ENCODE measurements at places on chromosomes 6 and 20.

GRCh38 chr6:107230024-107230423 lies 114.7 kb upstream of the BEND3 start:
- DNase-seq = no peak

- no peak for DNase-seq
These were observed 11.6 kb downstream of the IGF2R start for GRCh38 chr6:159980474-159980873.

DNA sequence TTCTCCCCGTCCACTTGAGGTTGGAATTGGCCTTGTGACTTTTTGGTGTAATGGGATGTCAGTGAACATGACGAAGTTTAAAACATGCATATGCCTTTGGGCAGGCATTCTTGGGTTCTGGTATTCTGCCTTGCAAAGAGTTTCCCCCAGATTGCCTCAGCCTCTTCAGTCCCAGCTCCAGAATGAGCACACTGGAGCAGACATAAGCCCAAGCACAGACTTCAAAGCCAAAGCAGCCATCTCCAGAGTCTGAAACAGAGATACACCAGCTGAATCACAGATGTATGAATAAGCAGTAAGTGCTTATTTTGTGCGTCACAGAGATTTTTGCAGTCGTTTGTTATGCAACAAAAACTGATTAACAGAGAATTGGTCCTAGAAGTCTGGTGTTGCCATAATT lies 546.0 kb downstream of the FRK start:
- peak; percentile 57 for DNase-seq

GRCh38 chr6:157397660-157398059 lies 16.7 kb downstream of the ZDHHC14 start:
- DNase-seq = no peak

- DNase-seq = no peak
These were observed 59.5 kb downstream of the ID4 start for GRCh38 chr6:19896693-19897010.

GRCh38 chr20:41748051-41748450 lies 129.9 kb upstream of the CHD6 start:
- no peak for DNase-seq

DNA sequence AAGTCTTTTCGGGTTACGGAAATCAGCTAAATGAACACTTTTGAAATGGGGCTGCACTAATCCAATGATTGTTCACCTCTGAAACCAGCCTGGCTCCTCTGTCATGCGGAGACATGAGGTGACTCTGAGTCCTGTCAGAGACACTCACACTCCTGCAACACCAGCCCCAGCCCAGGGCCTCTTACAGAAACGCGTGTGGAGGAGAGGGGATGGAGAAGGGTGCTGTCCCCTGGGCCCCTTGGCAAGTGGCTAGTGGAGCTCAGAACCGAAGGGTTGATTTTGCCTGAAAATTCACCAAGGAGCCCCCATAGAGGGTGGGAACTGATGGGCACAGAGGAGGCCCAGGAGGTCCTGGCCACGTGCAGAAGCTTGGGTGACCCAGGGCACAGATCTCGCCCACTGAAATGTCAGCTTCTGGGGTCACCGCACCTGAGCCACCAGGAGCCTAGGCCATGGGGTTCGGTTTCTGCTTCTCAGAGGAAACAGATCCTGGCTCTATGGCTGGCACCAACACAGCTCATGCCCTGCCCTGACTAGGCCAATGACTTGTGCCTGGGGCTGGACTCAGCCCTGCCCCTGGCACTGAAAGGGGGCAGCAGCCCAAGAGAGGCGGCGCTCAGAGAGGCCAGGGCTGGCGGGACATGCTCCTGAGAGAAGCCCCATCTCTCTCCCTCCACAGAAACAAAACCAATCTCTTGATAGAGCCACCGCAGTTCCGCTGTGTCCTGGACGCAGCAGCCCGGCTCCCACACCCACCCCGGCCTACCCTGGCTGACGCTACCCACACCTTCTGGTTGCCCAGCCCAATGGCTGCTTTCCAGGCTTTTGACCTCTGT lies 144.7 kb downstream of the ERMARD start:
- peak; percentile 43 for DNase-seq

DNA sequence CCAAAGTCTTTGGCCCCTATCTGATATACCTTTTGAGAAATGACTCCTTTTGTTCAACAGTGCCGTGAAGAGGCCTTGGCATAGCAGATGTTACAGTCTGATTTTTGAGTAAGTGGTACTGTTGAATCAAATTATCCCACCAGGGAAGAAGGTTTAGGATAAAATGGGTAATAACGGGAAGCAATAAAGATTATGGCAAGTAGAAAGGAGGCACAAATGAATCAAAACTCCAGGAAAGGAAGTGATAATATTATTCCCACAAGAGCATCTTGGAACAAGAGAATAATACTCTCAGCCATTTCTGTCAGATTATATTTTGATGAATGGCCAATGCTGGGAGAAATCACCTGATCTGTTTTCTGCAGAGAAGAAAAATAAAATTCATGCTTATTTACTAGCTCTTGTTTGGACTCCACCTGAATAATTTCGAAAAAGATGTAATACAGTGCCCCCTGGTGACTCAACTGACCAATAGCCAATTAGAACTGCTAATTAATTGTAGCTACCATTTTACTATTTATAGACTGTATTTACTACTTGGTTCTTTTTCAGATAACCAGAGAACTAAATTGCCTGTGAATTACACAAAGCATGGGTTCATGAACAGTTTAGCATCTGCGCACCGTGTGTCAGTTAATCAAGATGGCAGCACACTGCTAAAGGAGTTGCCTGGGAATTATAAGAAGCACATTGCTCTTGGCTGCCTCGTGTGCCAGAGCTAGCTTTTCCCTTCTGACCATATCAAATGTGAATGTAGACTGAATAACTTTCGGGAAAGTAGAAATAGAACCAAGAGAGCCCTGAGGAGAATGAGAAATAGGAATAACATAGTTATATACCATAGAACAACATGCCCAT lies 78.5 kb upstream of the TRDN start:
- DNase-seq = no peak

- DNase-seq = no peak
These were observed 126.4 kb upstream of the VGLL2 start for GRCh38 chr6:117138920-117139319.

- no peak for DNase-seq
These were observed 392 bp downstream of the PSMB8 start for GRCh38 chr6:32843331-32843978.

- no peak for DNase-seq
These were observed 113.4 kb downstream of the B3GAT2 start for GRCh38 chr6:70843328-70843918.

GRCh38 chr20:49496553-49497397 lies 14.3 kb upstream of the KCNB1 start:
- no peak for DNase-seq

- no peak for DNase-seq
These were observed 31.4 kb downstream of the LINC00237 start for GRCh38 chr20:21074605-21075336.

DNA sequence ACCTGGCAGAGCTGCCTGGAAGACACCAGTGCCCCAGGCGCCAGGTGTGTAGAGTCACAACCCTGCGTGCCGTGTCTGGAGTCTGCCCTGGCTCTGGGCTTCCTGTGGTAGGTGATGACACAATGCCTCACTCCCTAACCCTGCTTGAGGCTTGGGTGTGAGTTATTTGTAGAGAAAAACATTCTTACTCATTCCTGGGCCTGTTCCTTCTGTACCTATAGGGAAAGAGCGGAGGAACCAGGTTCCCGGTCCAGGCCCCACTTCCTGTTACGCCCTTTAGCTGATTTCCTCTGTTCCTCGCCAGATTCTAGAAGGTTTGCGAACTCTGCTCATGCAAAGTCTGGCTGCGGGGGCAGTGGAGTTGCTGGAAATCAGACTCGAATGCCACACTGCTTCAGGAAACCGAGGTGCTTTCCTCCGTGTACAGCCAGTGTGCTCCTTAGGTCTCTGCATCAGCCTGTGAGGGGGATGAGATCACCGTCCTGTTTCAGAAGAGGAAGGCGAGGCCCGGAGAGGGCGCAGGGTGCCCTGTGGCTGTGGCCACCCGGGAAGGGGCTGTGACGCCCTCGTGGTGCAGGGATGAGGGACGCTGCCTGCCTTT lies 67.1 kb upstream of the DUSP22 start:
- DNase-seq = peak; percentile 66

DNA sequence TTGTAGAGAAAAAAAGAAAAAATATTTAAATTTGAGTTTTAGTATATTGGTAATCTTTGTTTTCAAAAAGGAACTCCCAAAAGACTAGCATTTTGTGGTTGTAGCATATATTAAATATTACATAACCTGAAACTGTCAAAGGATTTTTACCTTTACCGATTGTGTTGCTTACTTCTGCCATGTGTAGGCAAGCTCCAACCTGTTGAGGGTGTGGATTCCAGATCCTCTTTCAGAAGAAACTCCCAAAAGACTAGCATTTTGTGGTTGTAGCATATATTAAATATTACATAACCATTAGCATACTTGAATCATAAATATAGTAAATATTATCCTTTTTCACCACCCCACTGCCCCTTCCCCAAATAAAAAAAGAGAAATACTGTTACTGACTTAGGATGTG lies 3.2 kb downstream of the DSE start:
- DNase-seq = no peak

DNA sequence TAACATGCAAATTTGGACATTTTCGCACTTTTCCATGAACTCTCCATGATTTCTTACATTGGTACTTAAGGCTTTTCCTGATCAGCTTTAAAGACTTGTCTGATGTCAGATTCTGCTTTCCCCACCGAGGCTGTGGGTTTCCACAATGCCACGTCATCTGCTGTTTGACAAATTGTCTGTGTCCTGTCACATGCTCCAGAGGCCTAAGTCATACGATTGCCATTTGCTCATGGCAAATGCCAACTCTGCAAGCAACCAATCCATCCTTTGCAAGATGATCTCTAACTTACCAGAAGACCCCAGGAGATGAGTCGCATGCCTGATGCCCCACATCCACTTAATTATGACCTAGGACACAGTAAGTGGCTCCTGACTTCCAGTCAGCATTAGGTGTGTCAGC lies 556.5 kb downstream of the BMP2 start:
- no peak for DNase-seq

DNA sequence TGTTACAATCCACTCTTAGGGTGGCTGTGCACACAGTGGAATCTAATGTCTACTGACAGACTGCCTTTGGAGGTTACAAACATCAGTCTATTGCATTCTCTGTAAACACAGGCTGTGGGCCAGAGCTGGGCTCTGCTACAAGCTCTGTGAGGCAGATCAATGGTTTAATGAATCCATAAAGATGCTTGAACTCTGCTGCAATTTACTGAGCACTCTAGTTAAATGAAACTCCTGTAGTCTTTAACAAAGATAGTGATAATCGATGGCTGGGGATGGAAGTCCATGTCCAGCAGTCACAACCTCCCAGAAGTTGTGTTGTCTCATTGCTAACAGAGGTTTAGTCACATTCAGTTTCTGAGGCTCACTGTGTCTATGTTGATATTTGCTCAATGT lies 50.5 kb downstream of the SOBP start:
- DNase-seq = no peak

- DNase-seq = peak; percentile 87
These were observed 51.1 kb downstream of the ARID1B start for GRCh38 chr6:156828280-156828703.

DNA sequence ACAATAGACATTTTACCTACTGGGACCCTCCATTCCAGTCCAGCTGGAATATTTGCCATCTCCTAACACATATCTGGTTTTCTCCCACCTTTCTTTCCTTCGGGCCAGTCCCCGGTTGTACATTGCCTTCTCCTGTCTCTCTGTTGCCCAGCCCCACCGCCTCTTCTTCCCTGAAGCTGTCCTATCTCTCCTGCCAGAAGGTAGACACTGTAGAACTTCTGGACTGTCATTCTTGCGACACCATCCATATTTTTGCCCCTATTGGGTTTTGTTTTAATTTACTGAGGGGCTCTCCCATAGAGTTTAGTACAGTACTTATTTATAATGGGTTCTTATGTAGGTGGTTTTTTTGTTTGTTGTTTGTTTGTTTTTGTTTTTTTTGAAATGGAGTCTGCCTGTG lies 4.9 kb downstream of the PTK7 start:
- no peak for DNase-seq

GRCh38 chr6:95636552-95637431 lies 59.5 kb downstream of the MANEA start:
- DNase-seq = no peak

DNA sequence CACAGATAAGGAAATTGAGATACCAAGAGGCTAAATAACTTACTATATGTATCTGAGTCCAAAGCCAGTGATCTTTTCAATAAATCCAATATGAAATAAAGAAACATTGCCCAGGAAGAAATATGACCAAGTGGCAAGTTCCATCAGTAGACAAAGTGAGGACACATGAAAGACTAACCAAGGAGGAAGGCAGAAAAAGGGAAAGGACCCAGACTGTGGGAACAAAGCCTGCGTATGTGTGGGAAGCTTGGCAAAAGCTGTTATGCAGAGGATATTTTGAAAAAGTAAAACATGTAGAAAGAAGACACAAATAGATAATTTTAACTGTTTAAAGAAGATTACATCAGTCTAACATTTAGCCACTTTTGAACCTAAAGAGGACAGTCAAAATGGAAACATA lies 264.4 kb upstream of the PRDM1 start:
- DNase-seq = no peak

DNA sequence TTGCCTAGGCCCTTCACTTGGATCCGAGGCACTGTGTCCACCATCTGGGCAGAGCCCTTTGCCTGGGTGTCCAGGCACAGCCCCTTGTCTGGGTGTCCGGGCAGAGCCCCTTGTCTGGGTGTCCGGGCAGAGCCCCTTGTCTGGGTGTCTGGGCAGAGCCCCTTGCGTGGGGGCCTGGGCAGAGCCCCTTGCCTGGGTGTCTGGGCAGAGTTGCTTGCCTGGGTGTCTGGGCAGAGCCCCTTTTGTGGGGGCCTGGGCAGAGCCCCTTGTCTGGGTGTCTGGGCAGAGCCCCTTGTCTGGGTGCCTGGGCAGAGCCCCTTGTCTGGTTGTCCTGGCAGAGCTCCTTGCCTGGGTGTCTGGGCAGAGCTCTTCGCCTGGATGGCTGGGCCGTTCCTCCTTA lies 443.4 kb upstream of the CDH4 start:
- no peak for DNase-seq

DNA sequence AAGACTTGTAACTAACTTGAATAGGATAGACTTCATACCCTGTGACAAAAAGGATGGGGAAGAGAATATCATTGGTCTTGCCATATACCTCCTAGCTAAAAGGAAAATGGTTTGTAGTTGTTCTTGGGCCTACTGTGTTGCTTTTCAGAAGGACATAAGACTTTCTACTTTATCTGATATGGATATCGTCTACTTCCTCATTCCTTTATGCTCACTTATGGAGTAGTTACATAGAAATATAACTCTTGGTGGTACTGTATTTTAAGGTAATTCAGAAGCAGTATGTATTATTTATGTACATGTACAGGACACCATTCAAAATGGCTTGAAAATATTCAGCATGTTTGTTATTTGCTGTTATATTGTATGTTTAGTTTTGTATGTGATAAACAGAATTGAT lies 8.0 kb downstream of the FAM217B start:
- no peak for DNase-seq

GRCh38 chr20:24598346-24598745 lies 128.9 kb downstream of the SYNDIG1 start:
- peak; percentile 4 for DNase-seq

Data from islet precursor cell (in vitro differentiated cells).